A549 treated with Hydrocortisone at 1 μM for 4 hours (cell line): ENCODE measurements at places on chromosomes 2 and 18. TPM values are rescaled to one million over a fixed set of nuclear protein-coding genes. Genes with fewer than 3 reads are reported as not detected.

Gene ALKAL2
- total RNA-seq, result not detected in 5 replicates

Gene EVX2
- not detected in 5 replicates for total RNA-seq

Gene PTPRN
- total RNA-seq, result 1.0 to 1.5 TPM (median 1.2 TPM) in 5 replicates

Gene MYO3B
- total RNA-seq, result not detected in 5 replicates

Gene NR4A2
- 1.7 to 3.1 TPM (median 2.1 TPM) in 5 replicates for total RNA-seq

Gene NCKAP5
- total RNA-seq, result 0.71 to 1.3 TPM (median 0.97 TPM) in 5 replicates

Gene CYP27C1
- 3.2 to 4.2 TPM (median 3.7 TPM) in 5 replicates for total RNA-seq

Gene BMP10
- total RNA-seq, result not detected in 5 replicates

Gene DNAH7
- 0.82 to 1.2 TPM (median 1.0 TPM) in 5 replicates for total RNA-seq

Gene APLF
- total RNA-seq, result 0.51 to 0.70 TPM (median 0.66 TPM) in 5 replicates

Gene CXCR4
- 0.46 to 0.99 TPM (median 0.56 TPM) in 5 replicates for total RNA-seq

Gene COL6A3
- 0.14 to 0.43 TPM (median 0.36 TPM) in 5 replicates for total RNA-seq

Gene GLB1L
- 6.2 to 7.6 TPM (median 6.9 TPM) in 5 replicates for total RNA-seq

Gene SF3B1
- total RNA-seq, result 123 to 138 TPM (median 127 TPM) in 5 replicates

Gene BOLL
- not detected in 5 replicates for total RNA-seq

Gene EMX1
- 0.08 to 0.14 TPM (median 0.11 TPM) in 4 of 5 replicates, not detected in the other for total RNA-seq

Gene SLC16A14
- 0.75 to 1.4 TPM (median 0.83 TPM) in 5 replicates for total RNA-seq

Gene GPR155
- 0.13 to 0.74 TPM (median 0.44 TPM) in 5 replicates for total RNA-seq

Gene SCN9A
- total RNA-seq, result 1.9 to 4.9 TPM (median 4.1 TPM) in 5 replicates

Gene PLCD4
- 0.24 to 0.77 TPM (median 0.47 TPM) in 5 replicates for total RNA-seq

Gene RASGRP3
- total RNA-seq, result 0.66 to 1.1 TPM (median 1.0 TPM) in 5 replicates

Gene HTR2B
- total RNA-seq, result 0.06 to 0.07 TPM in 2 of 5 replicates, not detected in the others

Gene PGAP1
- total RNA-seq, result 1.5 to 3.0 TPM (median 2.1 TPM) in 5 replicates

Gene INHBB
- total RNA-seq, result 23.3 to 28.9 TPM (median 25.9 TPM) in 5 replicates

Gene FBXO36
- total RNA-seq, result 0.87 to 1.7 TPM (median 1.4 TPM) in 5 replicates

Gene CRYGD
- not detected in 5 replicates for total RNA-seq

Gene GLI2
- total RNA-seq, result 17.3 to 24.6 TPM (median 22.1 TPM) in 5 replicates

Gene PRSS56
- total RNA-seq, result 0.06 to 0.18 TPM (median 0.15 TPM) in 5 replicates

Gene RNF138
- total RNA-seq, result 12.9 to 17.5 TPM (median 14.0 TPM) in 5 replicates

Gene MPHOSPH10
- total RNA-seq, result 36.2 to 52.7 TPM (median 39.4 TPM) in 5 replicates

Gene SLC23A3
- total RNA-seq, result 0.29 to 0.82 TPM (median 0.65 TPM) in 5 replicates

Gene GCA
- 5.0 to 7.8 TPM (median 6.9 TPM) in 5 replicates for total RNA-seq

Gene VWA3B
- 0.15 to 0.29 TPM (median 0.26 TPM) in 3 of 5 replicates, not detected in the others for total RNA-seq

Gene SLC5A7
- total RNA-seq, result not detected in 5 replicates

Gene ACTR3
- total RNA-seq, result 205 to 323 TPM (median 240 TPM) in 5 replicates
